ENCODE measurements at places on chromosomes 3 and 15.

GRCh38 chr3:128226795-128227395 is 73.6 kb downstream of the EEFSEC start:
- DNase-seq = no peak

GRCh38 chr15:31024979-31025378 is 33.6 kb upstream of the MTMR10 start:
- no peak for DNase-seq

DNA sequence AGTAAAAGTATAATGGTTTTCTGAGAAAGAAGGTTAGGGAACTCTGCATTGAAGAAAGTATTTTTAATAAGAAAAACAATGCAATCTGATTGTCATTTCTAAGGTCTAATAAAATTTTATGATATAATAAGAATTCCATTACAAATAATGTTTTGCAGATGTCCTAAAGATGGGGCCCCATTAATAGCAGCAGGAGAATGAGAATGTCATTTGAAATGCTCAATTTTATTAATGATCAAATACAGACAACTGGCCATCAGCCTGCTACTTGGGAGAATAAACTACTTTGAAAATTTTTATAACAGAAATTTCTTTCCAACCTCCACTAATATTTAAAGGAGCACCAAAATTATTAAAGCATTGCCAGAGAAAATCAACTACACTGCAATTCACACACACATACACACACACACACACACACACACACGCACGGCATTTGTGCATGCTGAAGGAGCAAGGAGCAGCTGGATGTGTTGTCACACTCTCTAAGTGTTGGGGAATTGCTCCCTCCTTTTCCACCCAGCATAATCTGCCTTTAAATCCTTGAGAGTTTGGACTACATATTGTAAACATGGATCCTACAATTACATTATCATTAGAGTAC is 109.5 kb downstream of the THRB start:
- no peak for DNase-seq

- no peak for DNase-seq
These were observed 16.9 kb upstream of the FAM81A start for GRCh38 chr15:59420986-59421618.

DNA sequence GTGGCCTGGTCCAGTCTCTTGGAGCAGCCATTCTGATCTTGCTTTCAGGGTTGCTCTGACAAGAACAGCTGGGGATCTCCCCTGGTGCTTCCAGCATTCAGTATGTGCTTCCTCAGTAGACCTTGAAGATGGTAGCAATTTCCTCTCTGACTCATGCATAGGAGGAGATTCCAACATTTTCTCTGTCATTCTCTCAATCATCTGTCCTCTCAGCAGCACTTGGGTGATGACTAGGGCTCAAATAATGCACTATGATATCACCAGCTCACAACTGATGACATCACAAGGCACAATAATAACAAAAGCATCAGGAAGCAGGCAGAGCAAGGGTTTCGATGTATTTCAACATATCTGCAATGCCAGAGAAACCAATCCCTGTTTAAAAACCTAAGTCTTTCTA is 52.7 kb downstream of the NFKBIZ start:
- DNase-seq = no peak

- peak; percentile 41 for DNase-seq
These were observed 976 bp downstream of the DIS3L start for GRCh38 chr15:66294157-66294931.

GRCh38 chr3:100427699-100428098 is 26.4 kb downstream of the LNP1 start:
- no peak for DNase-seq

DNA sequence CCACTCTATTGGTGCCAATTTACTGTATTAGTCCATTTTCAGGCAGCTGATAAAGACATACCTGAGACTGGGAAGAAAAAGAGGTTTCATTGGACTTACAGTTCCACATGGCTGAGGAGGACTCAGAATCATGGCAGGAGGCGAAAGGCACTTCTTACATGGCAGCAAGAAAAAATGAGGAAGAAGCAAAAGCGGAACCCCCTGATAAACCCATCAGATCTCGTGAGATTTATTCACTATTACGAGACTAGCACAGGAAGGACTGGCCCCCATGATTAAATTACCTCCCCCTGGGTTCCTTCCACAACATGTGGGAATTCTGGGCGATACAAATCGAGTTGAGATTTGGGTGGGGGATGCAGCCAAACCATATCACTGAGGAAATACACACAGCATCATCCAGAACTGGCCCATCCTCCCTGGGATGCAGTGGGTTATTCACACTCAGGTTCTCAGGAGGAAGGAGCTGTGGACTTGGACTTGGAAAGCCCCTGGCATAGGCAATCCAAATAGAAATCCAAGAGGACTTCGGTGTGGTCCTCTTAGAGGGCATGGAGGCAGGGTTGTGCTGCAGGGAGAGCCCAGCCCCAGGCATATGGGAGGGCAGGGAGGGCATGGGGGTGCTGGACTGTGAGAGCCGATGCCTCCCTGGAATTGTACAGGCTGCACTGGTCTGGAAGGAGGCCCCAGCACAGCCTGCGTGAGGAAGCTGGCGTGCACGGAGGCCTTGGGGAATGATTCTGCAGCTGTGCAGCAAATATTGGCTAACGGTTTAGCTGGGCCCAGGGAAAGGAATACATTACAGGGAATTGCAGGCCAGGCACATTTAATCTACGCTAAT is 62.9 kb downstream of the EFCAB12 start:
- DNase-seq = no peak

GRCh38 chr3:79521221-79521848 is 246.5 kb downstream of the ROBO1 start:
- no peak for DNase-seq

- no peak for DNase-seq
These were observed 14.2 kb downstream of the CPA3 start for GRCh38 chr3:148879256-148879655.

DNA sequence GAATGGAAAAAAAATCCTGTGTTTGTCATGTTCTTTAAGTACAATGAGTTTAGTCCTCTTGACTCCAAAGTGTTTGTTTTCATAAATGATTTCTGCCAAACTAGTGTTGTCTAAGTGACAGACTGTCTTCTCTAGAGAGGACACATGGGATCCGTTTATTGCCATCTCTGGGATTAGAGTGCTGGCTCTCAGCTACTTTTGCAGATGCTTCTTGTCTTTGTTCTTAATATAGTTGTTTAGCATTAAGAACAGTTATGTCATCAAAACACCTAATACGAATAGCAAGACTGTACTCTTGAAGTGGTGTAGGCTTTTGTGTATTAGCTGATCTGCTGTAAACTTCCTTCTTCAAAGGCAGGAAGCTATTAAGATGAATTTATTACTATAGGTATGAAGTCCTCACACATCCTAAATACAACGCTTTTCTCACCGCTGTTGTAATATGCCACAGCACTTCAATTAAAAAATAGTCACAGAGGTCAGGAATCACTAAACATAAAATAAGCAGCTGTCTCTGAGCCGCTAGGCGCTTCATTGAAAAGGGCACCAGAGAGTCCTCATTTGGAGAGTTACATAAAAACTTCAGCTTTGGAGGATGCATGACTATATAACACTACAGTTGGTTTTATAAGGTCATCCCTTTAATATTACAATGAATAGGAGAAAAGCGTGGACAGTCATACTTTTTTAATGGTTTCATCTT is 128.3 kb upstream of the ZNF385D start:
- DNase-seq = no peak

DNA sequence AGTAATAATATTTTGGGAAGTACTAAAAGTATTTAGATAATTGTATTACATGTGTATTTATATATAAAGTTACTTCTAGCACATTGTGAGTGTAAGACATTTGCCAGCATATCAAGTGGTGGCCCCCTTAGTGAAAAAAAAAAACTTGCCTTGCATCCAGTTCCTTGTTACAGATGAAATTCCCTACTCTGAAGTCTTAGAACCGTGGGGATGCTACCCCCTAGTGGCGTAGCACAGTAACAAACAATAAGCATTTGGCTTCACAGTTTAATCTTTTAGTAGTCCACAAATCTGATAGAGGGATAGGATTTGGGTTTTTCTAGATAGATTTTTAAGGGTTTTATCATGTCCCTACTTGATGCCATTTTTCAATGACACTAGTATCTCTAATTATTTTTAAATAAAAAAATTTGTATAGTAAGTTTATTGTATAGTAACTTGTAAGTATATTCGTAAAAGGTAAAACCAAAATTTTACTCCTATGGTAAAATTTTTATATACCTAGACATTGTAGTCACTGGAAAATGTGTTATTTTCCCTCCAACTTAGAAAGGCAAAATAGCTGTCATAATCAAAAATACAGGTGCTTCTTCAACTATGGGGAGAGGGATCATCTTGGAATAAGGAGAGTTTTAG is 14.3 kb downstream of the SMC4 start:
- DNase-seq = peak; percentile 54

- no peak for DNase-seq
These were observed 6.0 kb downstream of the SSR3 start for GRCh38 chr3:156548902-156549301.

- DNase-seq = no peak
These were observed 18.0 kb upstream of the ZXDC start for GRCh38 chr3:126493739-126494138.

- DNase-seq = no peak
These were observed 684 bp upstream of the RPS27L start for GRCh38 chr15:63157891-63158431.

DNA sequence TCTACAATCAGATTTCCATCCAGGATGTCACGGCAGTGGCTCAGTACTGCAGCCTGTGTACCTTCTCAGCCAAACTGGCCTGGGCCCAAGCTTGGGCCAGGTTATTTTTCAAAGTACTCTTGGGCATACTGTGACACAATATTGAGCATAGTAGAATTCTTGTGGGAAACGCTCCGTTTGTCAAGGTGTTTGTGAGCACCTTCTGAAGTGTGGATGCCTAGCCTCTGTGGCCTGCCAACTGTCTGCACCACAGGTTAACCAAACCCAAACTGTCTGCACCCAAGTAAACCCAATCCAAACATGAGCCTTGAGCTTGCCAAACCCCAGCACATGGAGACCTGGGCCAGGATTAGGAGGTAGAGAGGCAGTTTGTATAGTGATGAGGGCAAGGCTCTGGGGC is 25.4 kb downstream of the CTDSPL start:
- DNase-seq = no peak

DNA sequence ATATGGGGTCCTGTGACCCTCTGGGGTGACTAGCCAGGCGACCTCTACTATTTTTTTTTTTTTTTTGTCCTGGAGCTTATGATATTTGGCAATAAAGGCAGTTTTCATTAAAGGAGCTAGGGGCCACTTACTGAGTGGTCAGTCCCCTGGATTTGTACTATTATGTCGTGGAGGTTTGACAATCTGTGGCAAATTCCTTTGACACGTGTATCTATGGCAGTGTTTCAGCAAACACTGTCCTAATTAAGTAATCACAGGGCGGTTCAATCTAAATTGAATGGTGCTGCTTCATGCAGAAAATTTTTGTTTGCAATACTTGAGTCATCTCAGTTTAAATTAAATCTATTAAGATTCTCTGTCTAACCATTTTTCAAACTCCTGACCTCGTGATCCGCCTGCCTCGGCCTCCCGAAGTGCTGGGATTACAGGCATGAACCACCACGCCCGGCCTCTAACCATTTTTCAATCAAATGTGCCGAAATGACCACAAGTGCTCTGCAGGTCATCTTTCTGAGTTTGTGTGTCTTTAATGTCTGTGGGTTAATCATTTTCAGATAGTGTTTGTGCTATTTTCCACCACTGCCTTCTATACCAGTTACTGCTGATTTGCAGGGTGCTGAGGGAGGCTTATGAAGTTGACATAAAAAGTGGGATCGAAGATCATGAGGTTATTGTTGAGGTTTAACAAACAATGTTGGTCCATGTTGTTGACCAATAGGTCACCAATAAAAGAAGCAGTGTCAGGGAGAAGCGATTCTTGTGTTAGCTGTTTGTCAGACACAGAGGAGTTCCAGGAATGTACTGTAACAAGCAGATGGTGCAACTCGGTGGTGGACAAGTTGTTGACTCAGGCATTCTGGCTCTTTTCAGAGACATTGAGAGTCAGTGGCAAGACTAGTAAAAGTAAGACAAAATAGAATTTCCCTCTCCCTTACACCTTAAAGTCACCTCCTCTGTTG is 18.6 kb upstream of the SLC2A2 start:
- DNase-seq = no peak

GRCh38 chr15:53882311-53882710 is 95.9 kb upstream of the UNC13C start:
- no peak for DNase-seq

GRCh38 chr15:49042165-49042564 is 4.1 kb downstream of the SECISBP2L start:
- no peak for DNase-seq

- no peak for DNase-seq
These were observed 70.9 kb upstream of the ARNT2 start for GRCh38 chr15:80333261-80333660.

GRCh38 chr15:59364248-59364647 is 8.4 kb downstream of the MYO1E start:
- DNase-seq = no peak

DNA sequence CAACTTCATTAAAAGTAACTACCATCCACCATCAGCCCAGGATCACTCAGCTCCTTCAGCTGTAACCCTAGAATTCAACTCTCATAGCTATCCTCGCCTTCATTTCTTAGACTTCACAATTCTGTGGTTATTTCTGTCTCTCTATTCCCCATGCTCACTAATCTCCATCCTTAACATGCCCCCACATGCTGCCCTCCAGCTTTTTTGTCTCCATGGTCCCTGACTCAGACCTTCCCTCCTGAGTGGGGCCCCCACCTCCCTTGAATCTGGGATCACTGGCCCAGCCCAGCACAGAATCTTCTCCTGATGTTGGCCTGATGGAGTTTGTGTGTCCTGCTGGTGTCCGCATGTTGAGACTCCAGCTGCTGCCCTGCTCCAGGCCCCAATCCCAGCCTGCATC is 41.7 kb downstream of the CHST14 start:
- no peak for DNase-seq

DNA sequence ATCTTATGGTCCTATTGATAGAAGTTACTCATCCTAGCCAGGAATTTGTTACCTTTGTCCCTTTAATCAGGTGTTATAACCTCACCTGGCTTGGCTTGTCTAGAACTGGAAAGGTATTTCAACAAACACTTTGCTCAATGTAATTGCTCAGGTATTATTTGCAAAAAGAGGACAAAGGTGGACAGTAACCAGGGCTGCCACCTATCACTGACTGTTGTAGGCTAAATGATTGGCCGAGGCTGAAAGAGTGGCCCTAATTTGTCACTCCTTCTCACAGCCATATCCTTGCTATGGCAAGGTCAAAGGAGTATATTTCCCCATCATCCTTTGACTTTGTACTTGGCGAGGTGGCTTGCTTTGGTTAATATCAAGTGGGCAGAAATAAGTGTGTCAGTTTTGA is 2.7 kb upstream of the SELENOS start:
- DNase-seq = no peak

- peak; percentile 17 for DNase-seq
These were observed 19.6 kb upstream of the TASOR start for GRCh38 chr3:56702490-56703315.

Measured in NCI-H2171 (cell line).